ENCODE measurements at places on chromosomes 1 and 21.

DNA sequence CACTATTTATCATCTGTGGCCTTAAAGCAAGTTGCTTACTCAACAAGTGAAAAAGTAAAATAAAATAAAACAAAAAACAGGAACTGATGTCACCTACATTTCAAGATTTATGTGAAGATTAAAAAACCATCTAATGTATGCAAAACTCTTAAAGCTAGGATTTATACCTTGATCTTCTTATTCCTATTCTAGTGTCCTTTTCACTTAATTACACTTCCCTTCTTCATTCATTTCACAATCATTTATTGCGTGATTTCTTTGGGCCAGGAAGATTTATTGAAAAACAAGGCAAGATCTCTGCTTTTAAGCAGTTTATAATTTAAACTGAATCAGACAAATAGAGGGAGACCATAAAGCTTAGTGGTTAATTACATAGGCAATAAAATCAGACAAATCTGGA lies 18.6 kb downstream of the PTGER3 start:
- DNase-seq, result no peak

DNA sequence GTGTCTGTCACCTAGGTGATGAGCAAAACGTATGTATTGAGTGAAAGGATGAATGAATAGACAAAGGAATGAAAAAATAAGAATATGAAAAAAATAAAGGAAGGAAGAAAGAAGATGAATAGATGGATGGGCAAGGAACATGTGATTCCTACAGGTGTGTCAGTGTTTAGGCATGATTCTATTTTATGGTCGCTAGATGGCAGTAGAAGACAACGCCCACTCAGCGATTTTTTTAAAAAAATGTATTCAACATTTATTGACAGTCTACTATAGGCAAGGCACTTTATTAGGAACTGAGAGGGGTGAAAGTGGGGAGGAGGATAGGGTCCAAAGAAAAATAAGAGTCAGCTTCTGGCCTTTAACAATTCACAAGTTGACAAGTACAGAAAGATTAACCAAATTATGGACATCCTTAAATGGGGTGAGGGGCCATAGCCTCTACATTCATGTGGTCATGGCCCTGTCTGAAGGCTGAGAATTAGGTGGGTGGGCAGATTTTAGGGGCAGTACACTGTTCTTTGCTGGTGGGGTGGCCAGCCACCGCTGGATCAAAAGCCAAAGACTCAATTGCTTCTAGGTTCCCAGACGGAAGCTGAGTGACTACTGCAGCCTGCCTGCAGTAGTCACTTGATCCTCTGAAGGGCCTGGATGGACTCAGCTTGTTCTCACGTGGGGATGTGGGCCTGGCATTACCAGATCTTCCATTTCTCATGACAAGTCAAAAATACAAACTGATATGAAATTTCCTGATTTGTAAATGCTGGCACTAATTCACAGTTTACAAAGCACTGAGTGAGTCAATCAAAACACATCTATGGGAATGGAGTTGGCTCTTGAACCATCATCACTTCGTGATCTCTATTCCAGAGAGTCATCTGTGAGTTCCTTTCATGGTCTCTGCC lies 83.9 kb downstream of the FASLG start:
- DNase-seq, result peak; percentile 38

GRCh38 chr1:186872291-186872690 lies 43.5 kb downstream of the PLA2G4A start:
- DNase-seq, result no peak

DNA sequence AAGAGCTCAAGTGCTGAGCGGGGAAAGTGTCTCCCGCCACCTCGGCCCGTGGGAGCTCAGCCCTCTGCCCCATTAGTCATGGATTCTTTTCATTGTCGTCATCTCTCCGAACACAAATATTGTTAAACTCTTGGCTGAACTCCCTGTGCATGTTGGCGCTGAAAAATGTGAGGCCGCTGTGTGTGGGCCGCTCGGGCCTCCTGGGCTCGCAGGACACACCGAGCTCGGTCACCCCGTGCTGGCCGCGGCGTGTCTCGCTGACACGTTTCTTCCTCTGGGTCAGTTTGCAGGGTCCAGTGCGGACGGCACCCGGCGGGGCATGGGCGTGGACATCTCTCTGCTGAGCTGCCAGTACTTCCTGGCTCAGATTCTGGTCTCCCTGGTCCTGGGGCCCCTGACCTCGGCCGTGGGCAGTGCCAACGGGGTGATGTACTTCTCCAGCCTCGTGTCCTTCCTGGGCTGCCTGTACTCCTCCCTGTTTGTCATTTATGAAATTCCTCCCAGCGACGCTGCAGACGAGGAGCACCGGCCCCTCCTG lies 25.6 kb downstream of the SLC45A1 start:
- DNase-seq, result peak; percentile 95

GRCh38 chr1:96234299-96234698 lies 487.3 kb upstream of the PTBP2 start:
- peak; percentile 22 for DNase-seq

DNA sequence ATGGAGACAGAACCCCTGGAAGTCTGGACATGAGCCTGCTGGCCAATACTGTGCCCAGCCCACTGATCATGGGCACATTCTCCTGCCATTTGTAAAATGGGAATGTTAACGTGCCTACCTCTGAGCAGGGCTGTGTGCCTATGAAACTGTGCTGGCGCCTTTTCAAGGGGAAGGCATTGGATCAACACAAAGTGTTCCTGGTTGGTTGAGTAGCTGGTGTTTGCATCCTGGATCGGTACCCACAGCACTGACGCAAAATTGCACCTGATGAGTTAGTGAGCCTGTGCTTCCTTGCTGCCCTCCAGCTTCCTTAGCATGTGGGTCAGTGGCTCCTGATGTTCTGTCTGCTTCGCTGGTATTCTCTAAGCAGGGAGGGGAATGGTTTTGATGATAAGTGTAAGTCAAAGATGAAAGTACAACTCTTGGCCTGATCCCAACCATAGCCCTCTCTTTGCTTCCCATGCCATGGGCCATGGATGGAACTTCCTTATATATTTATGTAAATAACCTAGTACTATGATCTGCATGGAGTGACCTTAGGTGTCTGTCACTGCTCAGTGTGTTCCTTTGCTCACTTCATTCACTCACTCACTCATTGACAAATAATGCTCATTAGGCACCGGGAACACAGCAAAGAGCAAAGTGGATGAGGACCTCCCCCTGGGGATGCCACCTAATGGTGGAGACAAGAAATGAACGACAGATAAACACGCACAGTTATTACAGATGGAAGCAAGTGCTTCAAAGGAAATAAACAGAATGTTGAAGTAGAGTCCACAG lies 22.7 kb downstream of the MAB21L3 start:
- no peak for DNase-seq

- DNase-seq, result no peak
These were observed 337.1 kb downstream of the SIPA1L2 start for GRCh38 chr1:232292818-232293217.

DNA sequence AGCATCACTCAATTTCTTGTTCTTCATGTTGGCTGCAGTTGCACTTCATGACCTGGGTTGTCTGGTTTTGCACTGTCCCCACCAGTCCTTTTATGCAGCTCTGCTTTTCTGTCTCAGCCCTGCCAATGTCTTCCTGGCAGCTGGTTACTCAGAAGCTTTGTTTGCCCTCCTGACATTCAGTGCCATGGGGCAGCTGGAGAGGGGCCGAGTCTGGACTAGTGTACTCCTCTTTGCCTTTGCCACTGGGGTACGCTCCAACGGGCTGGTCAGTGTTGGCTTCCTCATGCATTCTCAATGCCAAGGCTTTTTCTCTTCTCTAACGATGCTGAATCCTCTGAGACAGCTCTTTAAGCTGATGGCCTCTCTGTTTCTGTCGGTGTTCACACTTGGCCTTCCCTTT lies 6.6 kb downstream of the PIGV start:
- no peak for DNase-seq

- DNase-seq, result no peak
These were observed 15.6 kb downstream of the TAL1 start for GRCh38 chr1:47216278-47217059.

GRCh38 chr1:229204921-229205777 lies 65.8 kb upstream of the RAB4A start:
- DNase-seq, result peak; percentile 85
